Right ventricle myocardium inferior (tissue), 1 donor: ENCODE measurements at places on chromosomes 11 and 22. TPM values are rescaled to one million over a fixed set of nuclear protein-coding genes. Genes with fewer than 3 reads are reported as not detected.

GRCh38 chr11:113245216-113245615 is 69.2 kb upstream of the TTC12 start:
- no peak for DNase-seq

The GPHA2 gene
- total RNA-seq: not detected

The GAL3ST1 gene
- 0.19 TPM for total RNA-seq

The SYT12 gene
- 0.32 TPM for total RNA-seq

DNA sequence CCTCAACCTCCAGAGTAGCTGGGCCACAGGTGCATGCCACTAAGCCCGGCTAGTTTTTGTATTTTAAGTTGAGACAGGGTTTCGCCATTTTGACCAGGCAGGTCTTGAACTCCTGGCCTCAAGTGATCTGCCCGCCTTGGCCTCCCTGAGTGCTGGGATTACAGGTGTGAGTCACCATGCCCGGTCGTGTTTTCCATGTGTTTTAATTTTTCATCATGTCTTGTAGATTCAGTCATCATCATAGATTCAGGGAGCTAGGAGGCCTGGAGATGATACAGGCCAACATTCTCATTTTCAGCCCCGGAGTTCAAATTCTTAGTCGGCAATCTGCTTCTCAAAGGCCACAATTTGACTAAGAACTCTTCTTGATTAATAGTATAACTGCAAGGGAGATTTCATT is 73.5 kb upstream of the GRAMD1B start:
- DNase-seq: no peak

- no peak for DNase-seq
These were observed 63.8 kb downstream of the RBX1 start for GRCh38 chr22:41015003-41015402.

DNA sequence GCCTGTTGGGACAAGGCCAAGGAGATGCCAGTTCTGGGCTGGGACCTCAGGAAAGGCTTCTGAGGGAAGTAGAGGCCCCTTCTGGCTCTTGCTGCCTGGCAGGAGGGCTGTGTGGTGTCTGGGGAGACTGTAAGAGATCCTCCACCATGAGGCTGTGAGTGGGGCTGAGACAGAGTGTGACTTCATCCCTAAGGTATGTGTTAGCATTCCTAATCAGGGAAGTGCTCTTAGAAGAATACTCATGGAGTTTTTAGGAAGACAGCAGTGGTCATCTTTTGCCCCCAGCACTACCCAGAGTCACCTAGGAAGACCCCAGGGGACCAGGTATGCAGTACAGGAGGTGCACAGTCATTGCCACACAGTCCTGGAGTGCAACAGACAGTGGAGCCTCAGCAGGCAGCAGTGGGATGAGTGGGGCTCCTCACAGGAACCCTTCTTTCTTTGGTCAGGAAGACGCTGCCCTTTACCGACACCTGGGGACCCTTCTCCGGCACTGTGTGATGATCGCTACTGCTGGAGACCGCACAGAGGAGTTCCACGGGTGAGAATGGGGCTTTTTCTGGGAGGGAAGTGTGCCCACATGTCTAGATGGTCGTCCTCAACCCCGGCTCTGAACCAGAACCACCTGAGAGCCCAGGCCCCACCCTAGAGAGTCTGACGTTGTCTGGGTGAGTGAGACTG is 2.8 kb downstream of the RIC8A start:
- no peak for DNase-seq

DNA sequence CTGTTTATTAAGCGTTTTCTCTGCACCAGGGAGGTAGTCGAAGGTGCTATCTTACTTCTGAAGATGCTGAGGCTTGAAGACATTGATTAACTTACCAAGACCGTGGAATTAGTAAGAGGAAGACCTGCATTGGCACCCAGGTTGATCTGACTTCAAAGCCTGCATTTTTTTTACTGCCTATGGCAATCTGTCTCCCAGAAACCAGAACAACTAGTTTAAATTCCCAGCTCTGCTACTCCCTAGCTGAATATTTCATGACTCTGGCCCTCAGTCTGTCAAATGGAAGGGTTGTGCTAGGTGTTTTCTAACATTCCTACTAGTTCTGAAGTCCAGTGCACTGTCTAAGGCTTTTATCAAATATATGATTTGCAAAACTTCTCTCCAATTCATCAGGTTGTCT is 52.0 kb upstream of the GRAMD1B start:
- no peak for DNase-seq

- DNase-seq: peak; percentile 76
These were observed 16.4 kb upstream of the UPK3A start for GRCh38 chr22:45268167-45268957.

The PGR gene
- total RNA-seq: 6.6 TPM

The RPS6KA4 gene
- 18.7 TPM for total RNA-seq

DNA sequence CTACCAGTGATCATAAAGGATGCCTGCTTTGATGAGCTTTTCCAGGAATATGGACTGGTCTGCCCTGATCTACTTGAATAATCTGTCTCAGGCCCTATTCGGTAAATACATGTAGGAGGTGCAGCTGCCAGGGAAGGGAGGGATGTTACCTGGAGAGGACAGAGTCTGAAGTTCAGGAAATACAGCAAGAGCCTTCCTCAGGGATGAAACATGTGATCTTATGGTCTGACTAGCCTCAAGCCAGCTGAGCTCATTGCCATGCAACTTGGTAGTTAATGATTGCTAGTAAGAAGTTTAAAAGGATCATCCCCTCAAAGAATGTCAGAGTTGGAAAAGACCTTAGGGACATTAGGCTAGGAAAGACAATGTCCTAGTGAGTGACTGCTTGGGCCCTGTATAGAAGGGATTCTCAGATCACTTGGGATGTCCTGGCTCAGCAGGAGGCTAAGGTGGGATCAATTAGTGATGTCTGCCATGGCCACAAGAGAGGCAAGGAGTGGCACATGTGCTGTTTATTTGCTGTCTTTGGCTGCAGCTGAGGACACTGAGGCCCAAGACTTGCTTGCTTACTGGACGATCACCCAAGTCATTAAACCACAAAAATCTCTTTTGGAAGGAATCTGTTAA is 18.5 kb downstream of the PTPRJ start:
- no peak for DNase-seq

DNA sequence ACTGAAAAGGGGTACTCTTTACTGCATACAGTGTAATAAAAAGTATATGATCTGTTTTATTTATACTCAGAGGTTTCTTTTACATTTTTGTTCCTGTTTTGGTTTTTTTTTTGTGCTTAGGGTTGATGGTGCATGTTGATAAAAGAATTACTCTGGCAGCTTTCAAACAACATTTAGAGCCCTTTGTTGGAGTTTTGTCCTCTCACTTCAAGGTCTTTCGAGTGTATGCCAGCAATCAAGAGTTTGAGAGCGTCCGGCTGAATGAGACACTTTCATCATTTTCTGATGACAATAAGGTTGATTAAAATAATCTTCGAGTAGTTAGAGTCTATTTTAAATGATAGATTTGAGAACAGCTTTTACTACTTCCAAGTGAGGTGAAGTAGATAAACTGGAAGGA is 60.6 kb downstream of the DKK3 start:
- DNase-seq: no peak

DNA sequence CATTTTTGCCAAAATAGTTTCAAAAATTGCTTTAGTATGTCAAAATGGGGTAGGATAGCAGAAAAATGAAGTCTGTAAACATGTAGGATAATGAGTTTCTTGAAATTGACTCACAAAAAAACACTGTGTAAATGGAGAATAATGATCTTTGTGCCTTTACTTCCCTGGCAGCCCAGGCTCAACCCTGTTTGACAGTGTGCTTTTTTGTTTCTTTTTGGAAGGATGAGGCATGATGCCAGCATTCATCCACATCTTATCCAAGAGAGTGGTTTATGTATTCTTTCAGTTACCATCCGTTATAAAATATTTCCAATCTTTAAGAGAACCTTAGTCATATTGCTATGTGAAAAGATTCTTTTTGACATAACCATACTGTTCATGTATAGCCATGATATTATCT is 70.6 kb downstream of the ARHGAP42 start:
- no peak for DNase-seq

- no peak for DNase-seq
These were observed 23.2 kb downstream of the CAPN1 start for GRCh38 chr11:65204646-65205601.

DNA sequence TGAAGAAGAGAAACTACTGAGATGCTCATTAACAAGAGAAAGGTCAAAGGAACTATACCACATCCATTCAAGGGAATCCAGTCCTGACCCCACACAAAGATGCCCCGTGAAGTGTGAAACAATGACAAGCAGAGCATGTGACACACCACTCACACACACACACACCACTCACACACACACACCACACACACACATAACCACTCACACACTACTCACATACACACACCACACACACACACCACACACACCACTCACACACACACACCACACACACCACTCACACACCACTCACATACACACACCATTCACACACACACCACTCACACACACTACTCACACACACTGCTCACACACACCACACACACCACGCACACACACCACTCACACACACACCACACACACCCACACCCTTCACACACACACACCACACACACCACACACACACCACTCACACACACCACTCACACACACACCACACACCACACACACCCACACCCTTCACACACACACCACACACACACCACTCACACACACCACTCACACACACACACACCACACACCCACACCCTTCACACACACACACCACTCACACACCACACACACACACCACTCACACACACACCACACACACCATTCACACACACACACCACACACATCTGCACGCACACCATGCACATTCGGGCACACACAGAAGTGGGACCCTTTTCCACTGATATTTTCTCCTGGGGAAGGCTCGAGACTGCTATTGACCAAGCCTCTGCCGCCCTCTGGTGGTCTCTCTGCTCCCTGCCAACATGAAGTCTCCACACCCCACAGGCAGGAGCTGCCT is 32.0 kb upstream of the COMT start:
- DNase-seq: peak; percentile 91

The ATL3 gene
- total RNA-seq: 15.4 TPM
